ENCODE measurements at places on chromosomes 11 and 22.

- no peak for DNase-seq
These were observed 2.5 kb upstream of the SMARCB1 start for GRCh38 chr22:23784215-23784732.

GRCh38 chr11:64330888-64331287 is 9.1 kb upstream of the CCDC88B start:
- DNase-seq: no peak

DNA sequence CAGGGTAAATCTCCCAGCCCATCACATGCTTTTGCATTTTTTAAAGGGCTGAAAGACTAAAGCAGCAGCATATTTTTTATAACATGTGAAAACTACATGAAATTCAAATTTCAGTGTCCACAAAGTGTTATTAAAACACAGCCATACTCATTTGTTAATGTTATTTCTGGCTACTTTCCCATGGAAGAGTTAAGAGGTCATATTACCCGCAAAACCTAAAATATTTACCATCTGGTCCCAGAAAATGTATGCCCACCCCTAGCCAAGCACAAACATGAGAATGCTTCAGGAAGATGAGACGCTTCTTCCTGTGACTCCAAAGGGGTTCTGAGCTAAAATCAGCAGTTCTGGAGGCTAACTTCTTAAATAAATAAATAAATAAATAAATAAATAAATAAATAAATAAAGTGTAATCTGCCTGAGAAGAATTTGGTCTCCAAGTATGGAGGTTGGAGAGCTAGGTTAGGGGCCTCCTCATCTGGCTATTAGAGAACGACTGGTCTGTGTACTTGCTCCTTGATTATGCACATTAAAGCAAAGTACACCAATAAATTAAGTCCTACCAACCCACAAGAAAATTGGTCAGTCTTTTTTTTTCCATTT is 9.7 kb downstream of the IMMP1L start:
- no peak for DNase-seq

- DNase-seq: no peak
These were observed 115.1 kb downstream of the MPPED1 start for GRCh38 chr22:43526946-43527345.
